NCI-H1105 (cell line): ENCODE measurements at places on chromosomes 2 and 18.

DNA sequence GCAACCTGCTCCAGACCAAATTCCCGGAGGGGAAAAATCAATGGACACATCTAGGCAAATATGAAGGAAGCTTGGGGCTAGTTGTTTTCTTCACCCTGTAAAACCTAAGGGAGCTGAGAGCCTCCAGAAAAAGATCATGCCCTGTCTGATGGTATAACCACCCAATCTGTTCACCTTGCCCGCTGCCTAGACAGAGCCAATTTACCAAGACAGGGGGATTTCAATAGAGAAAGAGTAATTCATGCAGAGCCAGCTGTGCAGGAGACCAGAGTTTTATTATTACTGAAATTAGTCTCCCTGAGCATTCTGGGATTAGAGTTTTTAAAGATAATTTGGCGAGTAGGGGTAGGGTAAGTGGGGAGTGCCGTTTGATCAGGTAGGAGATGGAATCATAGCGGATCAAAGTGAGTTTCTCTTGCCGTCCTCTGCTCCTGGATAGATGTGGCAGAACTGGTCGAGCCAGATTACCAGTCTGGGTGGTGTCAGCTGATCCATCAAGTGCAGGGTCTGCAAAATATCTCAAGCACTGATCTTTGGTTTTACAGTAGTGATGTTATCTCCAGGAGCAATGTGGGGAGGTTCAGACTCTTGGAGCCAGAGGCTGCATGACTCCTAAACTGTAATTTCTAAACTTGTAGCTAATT lies 35.1 kb upstream of the B4GALT6 start:
- DNase-seq, result no peak

- no peak for DNase-seq
These were observed 32.7 kb downstream of the ALMS1 start for GRCh38 chr2:73418343-73418742.

- no peak for DNase-seq
These were observed 62.6 kb upstream of the PAX8 start for GRCh38 chr2:113341191-113341869.

- no peak for DNase-seq
These were observed 13.8 kb upstream of the GIGYF2 start for GRCh38 chr2:232683368-232683767.
